ENCODE measurements at places on chromosomes 5 and 9.

DNA sequence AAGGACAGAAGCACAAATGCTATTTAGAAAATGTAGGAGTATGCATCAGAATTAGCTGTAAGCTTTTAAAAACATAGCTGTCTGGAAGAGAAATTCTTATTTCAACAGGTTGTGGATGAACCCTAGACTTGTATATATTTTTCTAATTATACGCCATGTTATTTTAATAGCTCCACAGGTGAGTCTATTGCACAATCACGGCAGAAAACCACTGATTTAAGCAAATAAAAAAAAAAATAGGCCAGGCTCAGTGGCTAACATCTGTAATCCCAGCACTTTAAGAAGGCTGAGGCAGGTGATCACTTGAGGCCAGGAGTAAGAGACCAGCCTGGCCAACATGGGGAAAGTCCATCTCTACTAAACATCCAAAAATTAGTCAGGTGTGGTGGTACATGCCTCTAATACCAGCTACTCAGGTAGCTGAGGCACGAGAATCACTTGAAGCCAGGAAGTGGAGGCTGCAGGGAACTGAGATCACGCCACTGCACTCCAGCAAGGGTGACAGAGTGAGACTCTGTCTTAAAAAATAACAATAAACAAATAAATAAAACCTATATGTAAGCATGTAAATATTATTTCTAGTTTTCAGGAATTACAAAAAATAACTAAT is 11.7 kb downstream of the TRIM23 start:
- DNase-seq: no peak

- DNase-seq: no peak
Measured at GRCh38 chr5:181194489-181195248, 10.3 kb downstream of the TRIM7 start.

DNA sequence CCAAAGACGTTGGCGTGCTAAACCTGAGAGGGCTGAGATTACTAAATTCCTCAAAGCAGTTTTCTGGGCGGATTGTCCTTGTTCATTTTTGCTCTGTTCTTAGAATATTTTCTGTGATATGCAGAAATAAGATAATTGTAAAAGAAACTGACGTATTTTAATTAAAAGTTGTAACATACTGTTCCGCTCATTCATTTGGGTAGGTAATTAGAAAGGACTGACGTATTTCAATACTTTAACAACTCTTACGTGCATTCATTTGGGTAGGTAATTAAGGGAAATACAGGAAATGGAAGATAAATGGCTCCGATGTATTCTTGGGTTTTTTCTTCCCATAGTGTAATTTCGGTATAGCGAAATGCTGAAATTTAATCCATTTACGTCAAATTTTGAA is 1.1 kb downstream of the OSTF1 start:
- no peak for DNase-seq

- DNase-seq: no peak
Measured at GRCh38 chr5:89397096-89397495, 514.1 kb upstream of the MEF2C start.

- DNase-seq: no peak
Measured at GRCh38 chr5:88979244-88979643, 96.3 kb upstream of the MEF2C start.

- peak; percentile 36 for DNase-seq
Measured at GRCh38 chr9:90827181-90827871, 25.7 kb downstream of the SYK start.

DNA sequence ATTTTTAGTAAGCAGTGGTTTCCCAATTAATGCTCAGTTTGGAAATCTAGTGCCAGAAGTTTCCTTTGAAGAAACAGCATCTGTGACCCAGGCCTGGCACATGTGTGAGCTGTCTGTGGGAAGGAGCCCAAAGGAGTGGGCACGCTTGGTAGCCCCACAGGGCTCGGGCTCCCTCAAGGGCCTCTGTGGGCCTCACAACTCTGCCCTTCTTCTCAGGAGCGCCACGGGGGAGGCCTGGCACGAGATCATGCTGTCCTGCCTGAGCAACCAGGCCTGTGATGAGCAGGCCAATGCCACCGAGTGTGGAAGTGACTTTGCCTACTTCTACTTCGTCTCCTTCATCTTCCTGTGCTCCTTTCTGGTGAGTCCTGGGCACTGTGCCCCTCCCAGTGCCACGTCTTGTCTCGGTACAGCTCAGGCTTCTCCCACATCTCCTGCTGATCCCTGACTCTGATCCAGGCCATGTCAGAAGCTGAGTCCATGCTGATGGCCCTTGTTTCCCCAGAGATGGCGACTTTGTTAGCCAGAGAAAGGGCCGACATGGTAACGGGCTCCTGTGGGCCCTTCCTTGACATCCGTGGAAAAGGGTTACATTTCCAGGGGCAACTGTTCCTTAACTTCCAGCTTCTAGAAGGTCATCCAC is 200.4 kb downstream of the CACNA1B start:
- peak; percentile 54 for DNase-seq

GRCh38 chr5:77842243-77842642 is 66.1 kb upstream of the TBCA start:
- no peak for DNase-seq

- DNase-seq: no peak
Measured at GRCh38 chr5:17358031-17358430, 140.0 kb upstream of the TAF11L2 start.

DNA sequence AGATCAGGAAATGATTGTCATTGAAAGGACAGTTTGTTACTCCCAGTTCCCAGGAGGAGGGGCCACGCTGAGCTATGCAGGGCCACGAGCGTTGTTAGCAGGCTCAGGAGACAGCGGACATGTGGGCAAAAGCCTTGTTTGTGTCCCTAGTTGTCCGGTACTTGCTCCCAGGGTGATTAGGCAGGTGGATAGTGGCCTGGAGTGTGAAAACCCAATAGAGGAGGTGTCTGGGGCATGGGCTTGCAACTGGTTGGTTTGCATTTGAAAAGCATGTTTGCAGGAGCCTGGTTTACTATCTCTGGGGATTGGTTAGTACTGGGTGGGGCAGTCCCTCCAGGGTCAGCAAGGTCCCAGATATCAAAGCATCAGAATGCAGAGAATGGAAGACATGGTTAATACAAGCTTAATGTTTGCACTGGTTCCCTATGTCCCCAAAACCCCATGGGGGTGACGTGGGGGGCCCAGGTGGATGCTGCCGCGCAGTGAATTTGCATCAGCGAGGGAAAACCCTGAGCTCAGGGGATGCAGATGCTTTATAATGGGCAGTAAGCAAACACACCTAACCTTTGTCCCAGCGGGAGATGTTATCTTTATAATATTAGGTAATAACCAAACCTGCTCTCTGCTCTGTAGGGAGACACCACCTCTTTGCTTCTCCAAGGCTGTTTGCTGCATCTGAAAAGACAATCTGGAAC is 39.7 kb downstream of the ROPN1L start:
- DNase-seq: no peak

DNA sequence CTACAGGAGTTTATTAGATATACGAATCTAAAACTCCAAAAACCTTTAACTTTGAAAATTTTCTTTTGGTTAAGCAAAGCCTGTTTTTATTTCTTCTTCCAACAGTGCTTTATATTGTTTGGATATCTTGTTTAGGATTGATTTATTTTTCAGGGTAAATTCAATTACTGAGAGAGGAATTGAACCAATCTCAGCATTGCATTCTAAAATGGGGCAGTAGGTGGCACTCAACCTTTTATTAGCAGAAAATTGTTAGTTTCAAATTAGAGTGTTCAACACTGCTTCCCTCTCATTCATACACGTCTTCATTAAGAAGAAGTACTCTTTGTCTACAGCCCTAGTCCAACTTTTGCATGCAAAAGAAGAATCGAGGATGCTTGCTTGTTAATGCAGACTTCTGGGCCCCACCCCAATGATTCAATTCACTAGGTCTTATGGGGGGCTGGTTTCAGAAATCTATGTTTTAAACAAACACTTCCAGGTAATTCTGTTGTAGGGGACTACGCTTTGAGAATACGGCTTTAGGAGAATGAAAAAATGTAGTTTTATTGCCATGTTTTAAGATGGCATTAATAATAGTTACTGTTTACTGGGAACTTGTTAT is 26.6 kb downstream of the MRPL22 start:
- no peak for DNase-seq

- no peak for DNase-seq
Measured at GRCh38 chr9:121359351-121360294, 10.4 kb downstream of the STOM start.

DNA sequence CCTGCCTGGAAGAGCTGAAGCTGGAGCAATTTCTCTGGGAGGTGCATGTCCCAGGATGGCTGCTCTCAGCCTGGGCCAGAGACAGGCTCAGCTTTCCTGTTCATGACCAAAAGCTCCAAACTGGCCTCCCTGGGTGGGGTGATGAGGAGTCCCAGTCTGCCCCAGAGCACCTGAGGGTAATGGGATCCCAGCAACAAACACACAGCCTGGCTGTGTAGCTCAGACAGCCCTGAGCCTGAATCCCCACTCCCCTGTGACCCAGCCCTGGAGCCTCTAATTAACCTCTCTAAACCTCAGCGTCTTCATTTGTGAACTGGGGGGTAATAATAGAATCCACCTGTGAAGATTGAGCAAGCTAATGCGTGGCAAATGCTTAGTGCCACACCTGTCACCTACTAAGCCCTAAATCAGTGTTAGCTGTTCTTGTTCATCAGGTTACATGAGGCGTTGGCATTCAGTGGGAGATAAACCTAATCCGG is 67.5 kb downstream of the HSPA4 start:
- DNase-seq: no peak

DNA sequence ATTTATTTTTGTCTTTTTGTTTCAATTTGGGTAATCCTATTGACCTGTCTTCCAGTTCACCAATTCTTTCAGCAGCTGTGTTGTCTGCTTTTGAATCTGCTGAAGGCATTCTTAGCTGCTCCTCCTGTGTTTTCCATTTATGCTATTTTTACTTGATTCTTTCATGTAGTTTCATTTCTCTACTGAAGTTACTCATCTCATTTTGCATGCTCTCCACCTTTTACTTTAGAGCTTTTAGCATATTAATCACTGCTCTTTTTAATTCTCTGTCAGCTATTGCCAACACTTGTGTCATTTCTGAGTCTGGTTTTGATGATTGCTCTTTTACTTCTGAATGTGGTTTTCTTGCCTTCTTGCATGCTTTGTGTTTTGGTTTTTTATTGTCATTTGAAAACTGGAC is 496.0 kb upstream of the CLINT1 start:
- no peak for DNase-seq

Measured in cardiac septum (tissue), 1 donor.